ENCODE measurements at places on chromosomes 12 and 14.

GRCh38 chr14:36301159-36301558, 19.3 kb downstream of the MBIP start:
- peak; percentile 16 for DNase-seq

- DNase-seq = no peak
These were observed 33.4 kb upstream of the TBPL2 start for GRCh38 chr14:55473786-55474185.

- DNase-seq = no peak
These were observed 3.6 kb upstream of the MORN3 start for GRCh38 chr12:121673013-121673511.

DNA sequence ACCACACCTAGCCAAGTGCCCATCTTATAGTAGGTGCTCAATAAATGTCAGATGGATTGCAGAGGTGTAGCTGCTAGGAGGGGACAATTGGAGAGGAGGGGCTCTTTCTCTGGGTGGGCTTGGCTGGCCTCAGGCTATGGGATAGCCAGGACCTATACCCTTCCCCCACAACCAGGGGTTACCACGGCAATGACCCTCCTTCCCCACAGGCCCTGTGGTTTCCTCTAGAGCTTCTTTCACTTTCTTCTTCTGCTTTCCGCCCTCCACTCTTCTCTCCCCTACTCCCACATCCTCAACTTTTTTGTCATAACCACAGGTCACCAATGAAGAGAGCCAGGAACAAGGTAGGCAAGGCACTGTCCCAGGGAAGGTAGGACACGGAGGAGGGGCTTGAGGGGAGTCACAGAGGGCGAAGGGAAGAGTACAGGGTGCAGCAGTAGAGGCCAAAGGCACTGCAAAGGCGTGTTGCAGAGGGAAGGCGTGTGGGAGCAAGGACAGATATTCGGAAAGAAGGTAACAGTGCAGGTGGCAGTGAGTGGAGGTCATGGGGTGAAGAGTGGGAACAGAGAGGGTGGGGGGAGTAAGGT, 1.9 kb upstream of the ITGB7 start:
- no peak for DNase-seq

GRCh38 chr12:99573980-99574379, 73.6 kb upstream of the GARIN6 start:
- no peak for DNase-seq

DNA sequence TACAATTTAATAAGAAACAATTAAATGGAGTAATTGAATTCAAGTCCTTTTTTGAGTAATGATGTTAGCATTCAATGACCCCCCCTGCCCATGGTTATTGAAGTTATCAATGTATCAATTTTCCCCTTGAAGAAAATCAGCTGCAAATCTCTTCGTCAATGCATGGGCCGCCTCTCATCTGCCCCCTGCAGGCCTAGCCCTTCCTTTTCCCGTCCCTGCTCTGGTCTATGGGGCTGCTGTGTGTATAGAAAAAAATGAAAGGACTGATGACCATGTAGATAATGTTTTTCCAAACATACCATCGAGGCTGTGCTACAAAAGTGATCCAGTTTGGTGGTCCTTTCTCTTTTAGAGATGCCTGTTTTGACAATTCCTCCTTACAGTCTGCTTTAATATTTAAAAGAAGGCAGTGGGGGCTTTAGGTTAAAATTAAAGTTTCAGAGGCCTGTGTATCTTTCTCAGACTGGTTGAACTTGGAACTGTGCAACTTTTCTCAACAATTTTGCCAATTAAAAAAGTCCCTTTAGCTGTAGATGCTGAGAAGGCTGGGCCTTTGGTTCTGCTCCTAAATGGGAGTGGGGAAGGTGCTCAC, 98.4 kb downstream of the APAF1 start:
- DNase-seq = no peak
